NCI-H1092 (cell line): ENCODE measurements at places on chromosomes 12 and 14.

DNA sequence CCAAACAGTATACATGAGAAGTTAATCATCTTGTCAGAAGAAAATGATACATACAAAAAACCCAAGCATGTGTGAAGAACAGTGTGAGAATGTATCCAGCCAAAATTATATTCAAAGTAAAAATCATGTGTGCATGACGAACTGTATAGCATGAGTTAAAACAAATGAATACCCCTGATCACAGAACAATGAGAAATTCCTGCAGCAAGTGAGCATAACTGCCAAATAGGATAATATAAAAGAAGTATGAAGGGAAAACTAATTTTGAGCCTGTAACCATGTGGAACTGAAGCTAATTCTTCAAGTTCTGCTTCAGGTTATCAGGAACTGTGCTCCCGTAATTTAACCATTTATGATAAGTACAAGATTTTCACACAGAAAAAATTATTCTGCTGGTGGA, 56.5 kb upstream of the AMN1 start:
- no peak for DNase-seq

GRCh38 chr14:79543967-79544697, 667.2 kb downstream of the DIO2 start:
- DNase-seq = no peak

GRCh38 chr12:49487605-49488004, 51.2 kb upstream of the KCNH3 start:
- DNase-seq = no peak

GRCh38 chr12:93318720-93319522, 58.8 kb upstream of the NUDT4 start:
- no peak for DNase-seq

- no peak for DNase-seq
These were observed 15.3 kb upstream of the PIK3C2G start for GRCh38 chr12:18246066-18246465.

DNA sequence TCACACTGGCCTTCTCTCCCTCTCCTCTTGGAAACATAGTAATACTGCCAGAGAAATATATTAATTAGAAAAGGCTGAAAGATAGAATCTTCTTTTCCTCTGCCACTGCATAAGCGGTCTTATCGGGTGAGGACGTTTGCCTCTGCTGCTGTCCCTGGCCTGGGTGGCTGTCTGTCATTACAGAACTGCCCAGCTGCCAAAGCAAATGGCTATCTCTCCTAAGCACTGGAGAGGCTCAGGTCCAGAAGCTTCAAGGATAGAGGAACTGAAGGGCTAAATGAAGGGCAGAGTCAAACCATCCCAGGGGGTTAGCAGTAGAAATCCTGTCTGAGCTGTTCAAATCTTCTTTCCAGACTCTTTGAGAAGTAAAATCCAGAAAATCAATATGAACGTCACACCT, 198.6 kb upstream of the CAND1 start:
- no peak for DNase-seq

- DNase-seq = no peak
These were observed 8.4 kb downstream of the TSPAN9 start for GRCh38 chr12:3085341-3086139.

DNA sequence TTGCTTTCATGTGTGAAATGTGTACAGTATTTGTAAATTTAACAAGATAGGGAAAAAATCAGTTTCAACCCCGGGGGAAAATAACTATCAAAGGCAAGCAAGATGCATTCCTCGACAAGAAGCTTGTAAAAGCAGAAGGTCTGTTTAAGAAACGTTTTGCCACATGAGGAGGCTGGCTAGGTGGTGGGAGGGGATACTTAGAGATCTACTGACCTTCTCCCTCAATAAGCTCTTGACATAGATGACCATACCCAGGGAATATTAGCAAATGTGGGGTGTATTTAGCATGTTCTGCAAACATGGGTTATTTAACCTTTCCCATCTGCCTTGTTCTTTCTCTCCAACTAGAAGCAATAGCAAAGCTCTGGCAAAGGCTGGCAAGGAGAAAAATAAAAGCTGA, 4.9 kb downstream of the PTCSC3 start:
- DNase-seq = no peak

- no peak for DNase-seq
These were observed 105.1 kb downstream of the ZFP36L1 start for GRCh38 chr14:68687746-68688145.
